ENCODE measurements at places on chromosomes 4 and X. TPM values are rescaled to one million over a fixed set of nuclear protein-coding genes. Genes with fewer than 3 reads are reported as not detected.

DKK2 gene
- under 0.01 TPM for total RNA-seq

KCNIP4 gene
- under 0.01 TPM for total RNA-seq

CFAP99 gene
- total RNA-seq = not detected

GLRB gene
- 6.8 TPM for total RNA-seq

HAND2 gene
- total RNA-seq = 45.4 TPM

All from fibroblast of villous mesenchyme (primary cell).